A172 (cell line): ENCODE measurements at places on chromosomes 1 and 21. TPM values are rescaled to one million over a fixed set of nuclear protein-coding genes. Genes with fewer than 3 reads are reported as not detected.

ERO1B gene
- total RNA-seq = 3.8 and 7.8 TPM in 2 replicates

EMC1 gene
- total RNA-seq = 31.9 and 35.8 TPM in 2 replicates

SYCP1 gene
- total RNA-seq = not detected in 2 replicates

ITLN1 gene
- total RNA-seq = not detected in 2 replicates

CR1L gene
- total RNA-seq = not detected in 2 replicates

GBP1 gene
- 7.1 and 14.7 TPM in 2 replicates for total RNA-seq

DDR2 gene
- total RNA-seq = 73.0 and 84.2 TPM in 2 replicates

TSPAN1 gene
- 1.6 and 2.3 TPM in 2 replicates for total RNA-seq

FMO2 gene
- not detected in 2 replicates for total RNA-seq

VWA1 gene
- 0.91 and 2.0 TPM in 2 replicates for total RNA-seq

FAM72A gene
- 13.8 and 20.3 TPM in 2 replicates for total RNA-seq

PAQR7 gene
- total RNA-seq = 0.19 and 1.1 TPM in 2 replicates

PGLYRP3 gene
- not detected in 2 replicates for total RNA-seq

KRTAP10-8 gene
- not detected in 2 replicates for total RNA-seq

SCNM1 gene
- 105 and 107 TPM in 2 replicates for total RNA-seq

MATN1 gene
- total RNA-seq = not detected in 2 replicates

HEYL gene
- not detected in 2 replicates for total RNA-seq

EPHX1 gene
- 32.3 and 34.2 TPM in 2 replicates for total RNA-seq

CAP1 gene
- 386 and 407 TPM in 2 replicates for total RNA-seq

CALML6 gene
- not detected in 2 replicates for total RNA-seq

SLC9C2 gene
- not detected in 2 replicates for total RNA-seq

GNG4 gene
- total RNA-seq = 3.2 and 3.5 TPM in 2 replicates

RPTN gene
- not detected in 2 replicates for total RNA-seq

PRKACB gene
- 12.5 and 14.6 TPM in 2 replicates for total RNA-seq

TRIM33 gene
- 22.9 and 24.1 TPM in 2 replicates for total RNA-seq

LHX4 gene
- total RNA-seq = 0.31 and 0.34 TPM in 2 replicates

IL10 gene
- total RNA-seq = not detected in 2 replicates

PLEKHA6 gene
- total RNA-seq = 0.02 and 0.17 TPM in 2 replicates
